ENCODE measurements at places on chromosomes 2 and 18.
A peak's percentile ranks its signal among the peaks of the same experiment; 100 is the strongest.

DNA sequence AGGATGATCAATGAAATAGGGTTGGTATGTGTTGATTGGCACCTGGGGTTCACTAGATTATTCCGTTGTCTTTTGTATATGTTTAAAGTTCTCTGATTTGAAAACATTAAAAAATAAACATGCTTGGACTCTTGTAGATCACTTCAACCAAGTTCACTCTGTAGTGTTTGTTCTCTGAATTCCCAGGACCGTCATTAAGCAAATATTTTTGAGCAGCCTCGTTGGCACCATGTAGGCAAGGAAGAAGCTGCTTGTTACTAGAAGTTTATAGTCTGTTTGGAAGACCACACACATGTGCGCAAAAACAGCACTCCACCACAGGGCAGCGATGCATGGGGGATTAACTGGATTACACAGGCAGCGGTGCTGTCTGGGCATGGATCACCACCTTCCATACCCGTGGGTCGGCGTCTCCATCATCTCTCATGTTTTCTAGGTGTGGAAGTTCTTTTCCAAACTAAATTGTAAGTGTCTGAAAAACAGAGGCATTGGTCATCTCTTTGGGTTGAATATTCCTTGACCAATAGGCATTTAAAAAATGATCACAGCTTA lies 212.2 kb downstream of the FHOD3 start:
- DNase-seq = no peak

GRCh38 chr2:55922291-55922907 lies 1.2 kb downstream of the EFEMP1 start:
- DNase-seq = no peak

GRCh38 chr18:58977801-58978200 lies 113.1 kb downstream of the ZNF532 start:
- no peak for DNase-seq

- no peak for DNase-seq
Measured at GRCh38 chr2:174336501-174337336, 2.0 kb downstream of the SP9 start.

- no peak for DNase-seq
Measured at GRCh38 chr2:204808494-204808893, 263.2 kb downstream of the PARD3B start.

DNA sequence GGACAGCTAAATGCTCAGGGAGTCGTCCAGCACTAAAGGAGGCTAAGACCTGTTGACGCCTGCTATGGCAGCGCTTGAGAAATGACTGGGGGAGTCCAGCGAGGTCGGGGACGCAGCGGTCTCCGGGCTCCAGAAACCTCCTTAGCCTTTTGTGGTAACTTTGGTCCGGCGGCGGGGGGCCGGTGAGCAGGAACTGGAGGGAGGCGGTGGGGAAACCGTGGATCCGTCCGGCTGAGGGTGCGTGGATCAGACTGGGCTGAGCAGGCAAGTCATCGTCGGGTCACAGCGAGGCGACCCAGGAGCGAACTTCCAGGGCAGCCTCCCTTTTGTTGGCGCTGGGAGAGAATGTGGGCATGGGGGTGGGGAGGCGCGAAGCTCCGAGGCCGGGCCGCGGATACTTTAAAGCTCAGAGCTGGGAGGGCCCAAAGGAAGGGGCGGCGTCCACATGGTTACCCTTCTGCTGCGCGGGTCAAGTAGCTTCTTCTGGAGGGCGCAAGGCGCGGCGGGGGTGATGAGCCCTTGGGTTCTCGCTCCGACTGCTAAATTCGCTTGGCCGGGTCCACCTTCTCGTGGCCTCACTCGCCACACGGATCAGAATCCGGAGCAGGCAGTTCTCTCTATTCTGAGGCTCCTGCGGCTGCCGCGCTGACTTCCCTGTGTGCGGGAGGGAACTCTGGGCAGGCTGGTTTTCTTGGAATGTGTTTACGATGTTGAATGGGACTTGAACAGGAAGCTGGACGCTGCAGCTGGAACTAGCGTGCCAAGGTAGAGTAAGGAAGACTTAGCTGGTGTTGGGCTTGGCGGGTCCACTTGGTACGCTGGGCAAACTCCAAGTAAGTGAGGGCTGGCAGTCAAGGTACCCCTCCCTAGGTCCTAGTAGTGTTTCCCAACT lies 920 bp downstream of the GULP1 start:
- peak; percentile 66 for DNase-seq

DNA sequence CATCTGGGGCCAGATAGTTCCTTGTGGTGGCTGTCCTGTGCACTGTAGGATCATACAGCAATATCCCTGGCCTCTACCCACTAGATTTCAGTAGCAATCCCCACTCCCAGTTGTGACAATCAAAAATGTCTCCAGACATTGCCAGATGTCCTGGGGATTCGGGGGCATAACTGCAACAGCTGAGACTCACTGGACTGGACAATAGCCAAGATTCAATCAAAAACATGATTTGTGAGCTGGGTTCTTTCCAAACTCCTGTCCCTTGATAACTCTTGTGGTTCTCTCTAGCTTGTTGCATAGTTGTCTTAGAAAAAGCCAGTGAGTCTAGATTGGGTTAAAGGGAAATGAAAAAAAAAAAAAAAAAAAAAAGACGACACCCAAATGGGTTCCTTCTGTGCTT lies 293.4 kb downstream of the CELF4 start:
- no peak for DNase-seq

GRCh38 chr2:237060534-237061312 lies 25.0 kb upstream of the COPS8 start:
- peak; percentile 67 for DNase-seq
